ENCODE measurements at places on chromosomes 5 and 9. TPM values are rescaled to one million over a fixed set of nuclear protein-coding genes. Genes with fewer than 3 reads are reported as not detected.
A peak's percentile ranks its signal among the peaks of the same experiment; 100 is the strongest.

S100Z gene
- 0.36 TPM for total RNA-seq

MAN1B1 gene
- 31.1 TPM for total RNA-seq

- no peaks in the 10 kb centered on the region for H3K36me3 ChIP-seq
- H3K4me1 ChIP-seq: no peaks in the 10 kb centered on the region
- H3K27ac ChIP-seq: no peak overlapping the region
- no peaks in the 10 kb centered on the region for H3K27me3 ChIP-seq
- no peak overlapping the region for H3K4me3 ChIP-seq
Observed at GRCh38 chr5:147822686-147823491, 8.6 kb downstream of the SPINK1 start.

- H3K4me1 ChIP-seq: peaks cover 3% of the 10 kb centered on the region
- H3K27me3 ChIP-seq: no peaks in the 10 kb centered on the region
- DNase-seq: no peak
- no peak overlapping the region for H3K27ac ChIP-seq
Observed at GRCh38 chr9:130854835-130855234, 19.8 kb downstream of the ABL1 start.

FST gene
- total RNA-seq: 0.43 TPM

DNA sequence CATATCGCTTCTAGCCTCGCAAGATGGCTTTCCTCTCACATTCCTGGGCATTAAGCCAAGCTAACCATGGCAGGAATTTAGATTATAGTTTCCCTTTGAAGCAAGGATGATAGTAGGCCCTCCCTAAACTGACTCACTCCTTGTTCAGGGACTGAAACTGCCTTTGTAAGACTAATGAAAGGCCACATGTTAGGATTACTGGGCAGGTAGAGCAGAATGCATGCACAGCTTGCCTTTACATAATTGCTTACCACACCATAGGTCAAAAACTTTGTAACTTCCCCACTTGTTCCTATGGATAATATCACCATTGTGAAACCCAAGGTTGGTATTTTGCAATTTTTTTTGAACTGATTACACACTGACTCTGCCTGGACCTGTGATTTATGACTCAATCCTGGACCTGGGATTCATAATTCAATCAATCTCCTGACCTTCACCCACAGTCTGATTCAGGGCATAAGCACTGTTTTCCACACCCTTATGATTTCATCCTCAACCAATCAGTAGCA, 41.0 kb upstream of the PRDM9 start:
- no peaks in the 10 kb centered on the region for H3K27me3 ChIP-seq
- no peak for DNase-seq
- no peak overlapping the region for H3K4me3 ChIP-seq
- H3K27ac ChIP-seq: no peak overlapping the region

GRCh38 chr5:14138608-14139540, 4.3 kb upstream of the TRIO start:
- no peak for DNase-seq
- peaks cover 35% of the 10 kb centered on the region for H3K27me3 ChIP-seq
- H3K4me3 ChIP-seq: no peak overlapping the region
- H3K4me1 ChIP-seq: peaks cover 4% of the 10 kb centered on the region
- H3K36me3 ChIP-seq: no peaks in the 10 kb centered on the region

KIAA1958 gene
- 15.3 TPM for total RNA-seq

DNA sequence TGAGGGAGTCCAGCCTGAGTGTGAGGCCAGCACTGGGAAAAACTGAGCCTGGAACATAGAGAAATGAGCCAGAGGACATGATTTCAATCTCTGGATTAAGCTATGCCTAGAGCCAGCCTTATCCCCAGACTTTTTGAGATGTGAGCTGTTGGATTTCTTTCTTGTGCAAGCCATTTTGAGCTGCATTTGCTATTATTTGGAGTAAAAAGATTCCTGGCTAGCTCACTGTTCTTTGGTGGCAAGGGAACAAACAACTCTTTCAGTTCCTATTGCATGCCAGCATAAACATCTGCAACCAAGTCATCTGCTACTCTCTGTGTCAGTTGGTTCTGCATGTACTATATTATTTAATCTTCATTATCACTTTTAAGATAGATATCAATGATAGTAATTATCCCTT, 70.1 kb upstream of the MAN2A1 start:
- H3K4me1 ChIP-seq: no peaks in the 10 kb centered on the region
- no peaks in the 10 kb centered on the region for H3K27me3 ChIP-seq
- no peak overlapping the region for H3K4me3 ChIP-seq

DNA sequence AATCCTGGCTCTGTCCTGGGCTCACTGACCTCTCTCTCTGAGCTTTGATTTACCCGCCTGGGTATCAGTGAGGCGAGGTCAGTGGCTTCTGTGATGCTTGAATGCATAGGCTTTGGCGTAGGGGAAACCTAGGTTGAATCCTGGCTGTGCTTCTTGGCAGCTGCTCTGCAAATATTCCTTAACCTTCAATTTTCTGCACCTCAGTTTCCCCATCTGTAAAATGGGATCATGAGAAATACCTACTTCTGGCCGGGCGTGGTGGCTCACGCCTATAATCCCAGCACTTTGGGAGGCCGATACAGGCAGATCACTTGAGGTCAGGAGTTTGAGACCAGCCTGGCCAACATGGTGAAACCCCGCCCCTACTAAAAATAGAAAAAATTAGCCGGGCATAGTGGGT, 7.2 kb downstream of the FGF18 start:
- no peak overlapping the region for H3K27ac ChIP-seq
- no peak for DNase-seq
- no peak overlapping the region for H3K4me3 ChIP-seq
- H3K27me3 ChIP-seq: peaks cover 11% of the 10 kb centered on the region
- no peaks in the 10 kb centered on the region for H3K36me3 ChIP-seq

WDR38 gene
- total RNA-seq: not detected

DNA sequence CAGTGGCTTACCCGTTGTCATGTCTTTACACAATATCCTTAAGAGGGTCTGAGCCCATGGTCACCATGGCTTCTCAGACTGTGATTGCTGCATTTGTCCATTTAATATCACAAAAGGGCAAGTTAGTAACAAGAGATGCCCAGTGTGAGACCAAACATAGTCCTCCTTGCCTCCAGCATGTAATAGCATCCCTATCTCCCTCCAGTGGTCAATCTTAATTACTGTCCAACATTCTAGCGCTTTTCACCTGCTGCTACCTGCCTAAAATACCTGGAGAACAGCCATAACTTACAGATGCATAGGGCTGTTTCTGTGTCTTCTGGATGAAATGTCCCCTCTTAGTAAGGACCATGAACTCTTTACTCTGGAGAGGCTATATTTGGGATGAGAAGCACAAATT, 267.2 kb upstream of the DAB2 start:
- no peaks in the 10 kb centered on the region for H3K4me1 ChIP-seq
- H3K4me3 ChIP-seq: no peak overlapping the region
- H3K27ac ChIP-seq: no peak overlapping the region

- H3K4me3 ChIP-seq: no peak overlapping the region
- H3K36me3 ChIP-seq: no peaks in the 10 kb centered on the region
- DNase-seq: peak; percentile 24
Observed at GRCh38 chr5:59562756-59563389, 330.7 kb downstream of the PDE4D start.

GRCh38 chr9:112884721-112885120, 6.0 kb downstream of the SLC46A2 start:
- peaks cover 1% of the 10 kb centered on the region for H3K36me3 ChIP-seq
- H3K27ac ChIP-seq: no peak overlapping the region
- H3K27me3 ChIP-seq: peaks cover 4% of the 10 kb centered on the region
- no peak overlapping the region for H3K4me3 ChIP-seq
- H3K4me1 ChIP-seq: no peaks in the 10 kb centered on the region

FBXL7 gene
- not detected for total RNA-seq

PAXX gene
- total RNA-seq: 61.8 TPM

DNA sequence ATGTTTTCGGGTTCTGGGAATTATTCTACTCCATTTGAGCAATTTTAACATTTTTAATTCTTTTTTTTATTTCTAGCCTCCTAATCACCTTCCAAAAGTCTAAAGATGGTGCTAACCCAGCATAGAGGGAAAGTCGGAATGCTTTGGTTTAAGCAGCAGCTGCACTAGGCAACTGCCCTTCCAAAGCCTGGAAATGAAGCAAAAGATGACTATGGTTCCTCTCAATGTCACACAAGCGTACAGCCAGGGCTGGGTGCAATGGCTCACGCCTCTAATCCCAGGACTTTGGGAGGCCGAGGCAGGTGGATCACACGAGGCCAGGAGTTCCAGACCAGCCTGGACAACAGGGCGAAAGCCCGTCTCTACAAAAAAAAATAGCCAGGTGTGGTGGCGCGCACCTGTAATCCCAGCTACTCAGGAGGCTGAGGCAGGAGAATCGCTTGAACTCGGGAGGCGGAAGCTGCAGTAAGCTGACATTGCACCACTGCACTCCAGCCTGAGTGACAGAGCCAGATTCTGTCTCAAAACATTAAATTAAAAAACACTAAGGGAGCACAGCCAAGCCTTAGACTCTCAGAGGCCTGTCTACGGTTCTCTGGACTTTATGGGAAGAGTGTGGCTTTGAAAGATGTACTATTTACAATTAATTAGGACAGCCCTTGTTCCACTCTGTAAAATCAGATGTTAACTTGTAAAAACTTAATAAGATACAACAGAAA, 33.1 kb downstream of the ADAM19 start:
- peaks cover 64% of the 10 kb centered on the region for H3K4me1 ChIP-seq
- no peaks in the 10 kb centered on the region for H3K27me3 ChIP-seq
- no peak for DNase-seq
- H3K36me3 ChIP-seq: no peaks in the 10 kb centered on the region
- no peak overlapping the region for H3K27ac ChIP-seq

BICD2 gene
- 16.8 TPM for total RNA-seq

DNA sequence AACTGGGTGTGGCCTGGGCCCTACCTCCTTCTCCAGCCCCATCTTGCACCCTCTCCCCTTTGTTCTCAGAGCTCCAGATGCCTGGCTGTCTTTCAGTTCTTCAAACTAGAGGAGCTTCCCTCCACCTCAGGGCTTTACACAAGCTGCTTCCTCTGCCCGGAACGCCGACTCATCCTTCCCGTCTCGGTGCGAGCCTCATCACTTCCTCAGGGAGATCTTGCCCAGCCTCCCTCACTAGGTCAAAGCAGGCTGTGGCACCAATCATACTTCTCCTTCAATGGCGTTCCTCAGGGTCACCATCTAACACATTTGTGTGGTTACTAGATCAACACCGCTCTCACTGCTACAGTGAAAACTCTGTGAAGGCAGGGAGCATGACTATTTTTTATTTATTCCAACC, 56.2 kb upstream of the ZSWIM6 start:
- peaks cover 29% of the 10 kb centered on the region for H3K4me1 ChIP-seq
- DNase-seq: peak; percentile 15
- H3K4me3 ChIP-seq: no peak overlapping the region
- H3K36me3 ChIP-seq: no peaks in the 10 kb centered on the region

DNA sequence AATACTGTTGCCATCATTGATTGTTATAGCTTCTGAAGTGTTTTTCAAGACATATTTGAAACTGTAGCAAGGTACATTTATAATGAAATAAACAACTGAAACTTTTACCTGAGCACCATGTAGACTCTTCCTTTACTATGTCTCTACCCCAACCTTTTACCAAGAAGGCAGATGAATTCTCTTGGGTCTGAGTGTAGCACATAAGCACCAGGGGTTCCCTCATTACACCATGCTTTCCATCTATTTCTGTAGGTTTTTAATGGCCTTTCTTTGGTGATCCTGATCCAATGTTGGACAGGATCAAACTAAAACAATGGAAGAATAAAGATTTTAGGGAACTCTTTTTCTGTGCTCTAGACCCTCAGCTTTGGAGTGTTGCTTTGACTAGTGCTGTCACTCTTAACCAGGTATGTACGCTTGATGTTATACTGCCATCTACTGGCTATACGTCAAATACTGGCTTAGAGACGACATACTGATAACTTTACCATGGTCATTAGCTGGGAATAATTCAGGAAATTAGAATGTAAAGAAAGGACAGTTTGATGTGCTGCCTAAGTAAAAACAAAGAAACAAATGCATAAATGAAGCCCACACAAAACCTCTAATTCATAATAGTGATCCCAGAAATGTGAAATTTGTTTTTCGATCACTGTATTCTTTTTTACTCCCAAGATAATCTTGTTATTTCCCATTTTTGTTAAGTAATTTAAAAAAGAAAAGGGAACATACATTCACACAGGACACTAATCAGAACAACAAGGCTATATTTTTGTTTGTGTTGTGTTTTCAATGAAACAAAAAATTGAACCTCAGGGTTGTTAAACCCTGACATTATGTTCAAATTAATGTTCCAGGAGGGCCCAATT, 30.7 kb downstream of the IFNW1 start:
- peak; percentile 18 for DNase-seq
- H3K4me1 ChIP-seq: no peaks in the 10 kb centered on the region
- no peaks in the 10 kb centered on the region for H3K36me3 ChIP-seq
- no peaks in the 10 kb centered on the region for H3K27me3 ChIP-seq
- H3K4me3 ChIP-seq: no peak overlapping the region

GRCh38 chr5:62354028-62354874, 48.2 kb downstream of the KIF2A start:
- no peaks in the 10 kb centered on the region for H3K27me3 ChIP-seq
- H3K4me1 ChIP-seq: peaks cover 18% of the 10 kb centered on the region
- peak; percentile 41 for DNase-seq
- no peak overlapping the region for H3K4me3 ChIP-seq

CCDC183 gene
- 0.34 TPM for total RNA-seq

DNA sequence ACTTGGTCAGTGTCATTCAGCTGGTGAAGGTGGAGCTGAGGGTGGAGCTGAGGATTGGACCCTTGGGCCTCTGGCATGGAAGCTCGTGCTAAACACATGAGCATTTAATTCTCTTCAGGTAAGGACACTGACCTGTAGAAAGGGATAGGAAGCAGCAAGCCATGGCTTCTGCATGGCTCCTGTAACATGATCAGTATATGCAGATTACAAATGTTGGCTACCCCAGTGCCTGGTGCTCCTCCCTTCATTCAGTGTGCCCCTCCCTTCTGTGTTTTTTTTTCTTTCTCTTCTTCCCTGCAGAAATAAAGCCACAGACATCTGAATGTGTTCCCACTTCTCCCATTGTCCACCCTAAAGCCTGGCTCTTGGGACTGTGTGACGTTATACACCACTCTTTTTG, 52.9 kb downstream of the ARHGAP26 start:
- no peak overlapping the region for H3K27ac ChIP-seq
- H3K4me1 ChIP-seq: peaks cover 84% of the 10 kb centered on the region
- no peak for DNase-seq
- H3K4me3 ChIP-seq: no peak overlapping the region
- H3K27me3 ChIP-seq: no peaks in the 10 kb centered on the region

DNA sequence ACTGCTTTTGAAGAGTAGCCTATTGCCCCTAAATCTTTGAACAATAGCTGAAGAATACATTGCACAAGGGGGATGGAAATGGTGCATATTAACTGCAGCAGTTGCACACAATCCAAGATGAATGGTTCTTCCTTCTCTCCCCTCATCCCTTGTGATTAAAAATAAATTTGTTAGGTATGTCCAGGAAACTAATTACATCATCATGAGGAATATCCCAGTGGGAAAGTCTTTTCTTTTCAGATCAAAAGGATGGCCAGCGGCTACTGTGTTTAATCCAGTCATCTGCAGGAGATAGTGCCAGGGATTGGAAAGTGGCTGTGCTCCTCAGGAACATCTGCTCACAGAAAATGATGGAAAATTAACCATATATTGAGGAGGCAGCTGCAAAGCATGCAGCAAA, 508.4 kb upstream of the SEMA6A start:
- no peaks in the 10 kb centered on the region for H3K4me1 ChIP-seq
- no peaks in the 10 kb centered on the region for H3K27me3 ChIP-seq
- DNase-seq: no peak
- no peak overlapping the region for H3K27ac ChIP-seq

- DNase-seq: no peak
- no peak overlapping the region for H3K27ac ChIP-seq
- no peak overlapping the region for H3K4me3 ChIP-seq
- no peaks in the 10 kb centered on the region for H3K4me1 ChIP-seq
- peaks cover 1% of the 10 kb centered on the region for H3K27me3 ChIP-seq
- no peaks in the 10 kb centered on the region for H3K36me3 ChIP-seq
Observed at GRCh38 chr9:95788021-95788420, 87.5 kb upstream of the ERCC6L2 start.

All from activated CD8-positive, alpha-beta T cell treated with anti-CD3 and anti-CD28 coated beads for 36 hours (primary cell).